ENCODE measurements at places on chromosomes 1 and 21.

DNA sequence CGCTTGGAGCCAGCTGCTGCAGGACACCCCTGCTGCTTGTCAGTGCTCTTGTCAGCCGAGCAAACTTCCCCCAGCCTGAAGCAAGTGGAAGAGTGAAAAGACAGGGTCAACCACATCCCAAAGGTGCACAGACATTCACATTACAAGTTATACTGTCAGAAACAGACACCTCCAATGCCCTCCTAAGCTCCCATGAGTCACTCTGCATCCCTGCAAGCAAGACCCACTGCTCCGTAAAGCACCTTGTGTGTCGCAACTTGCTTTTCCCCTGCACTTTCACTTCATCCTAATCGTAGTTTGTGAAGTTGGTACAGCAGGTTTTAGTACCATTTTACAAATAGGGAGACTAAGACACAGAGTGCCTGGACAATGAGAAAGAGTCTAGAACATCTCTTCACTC is 51.1 kb downstream of the KCNH1 start:
- no peak for DNase-seq

DNA sequence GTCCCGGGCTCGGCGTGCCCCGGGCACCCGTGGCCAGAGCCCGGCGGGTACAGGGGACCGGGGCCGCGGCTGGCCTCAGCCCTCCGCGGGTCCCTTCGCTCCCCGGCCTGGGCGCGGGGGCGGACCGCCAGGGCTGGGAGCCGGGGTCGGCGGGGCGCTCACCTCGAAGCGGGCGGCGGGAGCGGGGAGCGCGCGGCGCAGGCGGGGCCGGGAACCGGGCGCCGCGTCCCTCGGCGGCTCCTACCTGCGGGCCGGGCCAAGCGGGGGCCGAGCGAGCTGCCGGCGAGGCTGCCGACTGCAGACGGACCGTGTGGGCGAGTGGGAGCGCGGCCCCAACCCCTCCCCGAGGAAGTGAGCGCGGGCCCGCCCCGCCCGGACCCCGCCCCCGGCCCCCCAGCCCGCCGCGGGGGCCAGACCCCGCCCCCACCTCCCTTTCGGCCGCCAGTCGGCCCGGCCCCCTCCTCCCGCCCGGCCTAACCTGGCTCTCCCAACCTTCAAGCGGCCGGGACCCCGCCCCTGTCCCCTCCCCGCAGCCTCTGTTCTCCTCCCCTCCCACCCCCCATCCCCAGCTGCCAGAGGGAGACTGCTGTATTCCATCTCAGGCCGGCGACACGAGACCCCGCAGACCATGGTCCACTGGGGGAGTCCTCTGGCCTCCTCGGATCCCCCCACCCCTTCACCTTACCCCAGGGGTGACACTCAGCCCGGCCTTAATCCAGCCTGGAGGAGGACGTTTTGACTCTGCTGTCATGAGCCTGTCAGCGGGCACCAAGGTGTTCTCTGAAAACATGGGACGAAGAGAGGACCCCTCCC is at the start of gene FHL3:
FHL3 (minus strand) TSS at position 320 of the 813 bp plus-strand sequence. CDS start 6,102 bp downstream, outside the sequence.
- peak; percentile 42 for DNase-seq

DNA sequence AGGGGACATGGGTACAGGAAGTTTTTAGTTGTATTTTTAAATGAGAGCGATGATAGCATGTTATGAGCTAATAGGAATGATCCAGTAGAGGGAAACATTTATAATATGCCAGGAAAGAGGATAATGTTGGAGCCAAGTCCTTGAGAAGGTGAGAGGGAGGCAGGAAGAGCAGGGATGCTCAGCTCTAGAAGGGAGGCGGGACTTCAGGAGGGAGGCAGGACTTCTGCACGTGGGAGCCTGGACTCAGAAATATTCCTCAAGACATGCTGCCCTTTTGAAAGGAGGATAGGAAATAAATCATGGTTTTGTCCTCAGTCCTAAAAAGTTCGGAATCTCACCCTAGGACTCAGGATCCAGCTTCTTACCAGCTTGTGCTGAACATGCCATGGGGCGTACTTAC is 5.9 kb downstream of the ADARB1 start:
- no peak for DNase-seq

GRCh38 chr1:205786601-205787000 is 11.3 kb upstream of the RAB29 start:
- no peak for DNase-seq

DNA sequence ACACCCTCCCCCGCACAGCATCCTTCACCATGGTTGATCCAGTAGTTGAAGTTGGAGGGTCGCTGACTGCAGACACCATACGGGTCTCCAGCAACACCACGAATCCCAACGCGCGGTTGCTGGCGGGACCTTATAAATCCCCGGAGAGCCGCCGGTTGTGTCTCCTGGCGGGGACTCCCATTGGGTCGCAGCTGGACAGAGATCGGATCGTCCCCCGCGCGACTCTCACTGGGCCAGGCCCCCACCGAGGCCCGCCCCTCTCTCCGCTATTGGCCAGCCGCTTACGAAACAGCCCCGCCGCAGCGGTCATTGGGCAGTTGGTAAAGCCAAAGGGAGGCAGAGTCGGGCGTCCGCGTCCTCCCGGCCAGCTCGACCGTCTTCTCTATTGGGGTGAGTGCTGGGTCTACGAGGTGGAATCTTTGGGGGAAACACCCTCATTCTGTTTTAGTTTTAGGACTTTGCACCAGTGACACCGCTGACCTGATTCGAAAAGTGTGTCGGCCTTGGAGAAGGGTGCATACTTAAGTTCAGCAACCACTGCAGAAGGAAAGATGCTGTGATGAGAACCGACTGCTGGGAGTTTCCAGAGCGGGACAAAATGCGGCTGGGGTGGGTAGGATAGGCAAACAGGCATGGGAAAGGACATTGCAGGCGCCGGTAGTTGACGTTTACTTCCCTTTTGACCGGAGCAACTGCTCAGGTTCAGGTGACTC is 27.4 kb downstream of the RABIF start:
- DNase-seq, result peak; percentile 80

DNA sequence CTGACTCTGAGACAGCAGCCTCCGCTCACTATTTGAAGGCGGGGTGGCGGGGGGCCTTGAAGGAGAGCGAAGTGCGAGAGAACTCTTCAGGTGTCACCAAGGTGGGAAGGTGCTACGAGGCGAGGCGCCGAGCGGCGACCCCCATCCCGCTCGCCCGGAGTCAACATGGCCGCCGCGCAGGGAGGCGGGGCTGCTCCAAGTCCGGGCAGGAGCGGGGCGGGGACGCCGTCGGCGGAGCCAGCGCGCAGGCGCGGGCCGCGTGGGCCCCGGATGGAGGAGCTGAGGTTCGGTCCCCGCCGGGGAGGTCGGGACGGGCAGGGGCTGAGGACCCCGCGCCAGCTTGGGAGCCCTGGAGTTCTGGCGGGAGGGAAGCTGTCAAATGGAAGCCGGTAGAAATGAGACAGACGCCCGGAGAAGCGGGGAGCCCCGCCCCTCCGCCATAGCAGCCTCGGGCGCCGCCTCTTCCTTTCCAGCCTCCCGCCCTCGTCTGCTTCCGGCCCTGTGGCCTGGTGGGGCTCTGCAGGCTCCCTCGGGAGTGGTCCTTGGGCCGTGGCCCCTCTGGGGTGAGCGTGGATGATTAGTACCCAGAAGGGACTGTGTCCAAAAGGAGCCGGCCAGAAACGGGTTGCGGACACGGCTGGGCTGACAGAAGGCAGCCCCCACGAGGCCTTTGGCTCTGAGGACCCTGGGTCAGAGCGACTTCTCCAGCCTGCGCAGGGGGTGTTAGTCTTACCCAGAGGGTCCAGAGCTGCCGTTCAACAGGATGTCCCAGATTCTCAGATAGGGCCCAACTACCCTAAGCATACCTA is at the start of gene PIGV:
PIGV (plus strand) TSS at position 245 of the 809 bp plus-strand sequence. CDS start 2,866 bp downstream, outside the sequence.
- peak; percentile 80 for DNase-seq

DNA sequence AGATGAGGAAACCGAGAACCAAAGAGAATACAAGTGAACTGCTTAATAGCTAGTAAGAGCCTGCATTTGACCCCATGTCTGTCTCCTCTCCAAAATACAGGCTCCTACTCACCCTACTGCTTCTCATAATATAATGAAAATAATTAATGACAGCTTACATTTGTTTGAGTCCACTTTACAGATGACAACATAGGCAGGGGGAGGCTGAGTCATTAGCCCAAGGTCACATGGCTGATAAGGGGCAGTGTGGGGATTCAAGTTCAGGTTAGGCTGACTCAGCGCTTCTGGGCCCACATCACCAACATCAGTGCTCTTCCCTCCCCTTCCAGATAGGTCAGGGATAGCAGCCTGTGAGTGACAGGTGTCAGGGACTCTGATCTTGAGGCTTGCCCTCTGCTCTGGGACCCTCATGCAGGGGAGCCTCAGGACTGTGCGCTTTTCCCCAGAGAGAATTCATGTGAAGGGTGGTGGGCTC is 16.2 kb downstream of the AZIN2 start:
- no peak for DNase-seq

DNA sequence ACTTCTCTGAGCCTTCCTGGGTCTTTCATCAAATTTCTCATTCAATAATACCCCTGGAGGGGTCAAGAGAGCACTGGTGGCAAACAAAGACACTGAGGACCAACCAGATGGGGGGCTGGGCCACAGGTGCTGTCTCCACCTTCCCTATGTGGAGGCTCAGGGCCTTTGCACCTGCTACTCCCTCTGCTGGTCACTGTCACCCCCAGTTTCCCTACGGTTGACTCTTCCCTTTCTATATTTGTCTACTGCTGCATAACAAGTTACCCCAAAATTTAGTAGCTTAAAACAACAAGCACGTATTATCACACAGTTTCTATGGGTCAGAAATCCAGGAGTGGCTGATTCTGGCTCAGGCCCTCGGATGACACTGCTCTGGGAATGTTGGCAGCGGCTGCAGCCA is 138.8 kb upstream of the RUNX3 start:
- no peak for DNase-seq

GRCh38 chr1:2072109-2072806 is 22.0 kb downstream of the PRKCZ start:
- no peak for DNase-seq

- no peak for DNase-seq
These were observed 5.6 kb downstream of the WNT9A start for GRCh38 chr1:227942021-227942715.

DNA sequence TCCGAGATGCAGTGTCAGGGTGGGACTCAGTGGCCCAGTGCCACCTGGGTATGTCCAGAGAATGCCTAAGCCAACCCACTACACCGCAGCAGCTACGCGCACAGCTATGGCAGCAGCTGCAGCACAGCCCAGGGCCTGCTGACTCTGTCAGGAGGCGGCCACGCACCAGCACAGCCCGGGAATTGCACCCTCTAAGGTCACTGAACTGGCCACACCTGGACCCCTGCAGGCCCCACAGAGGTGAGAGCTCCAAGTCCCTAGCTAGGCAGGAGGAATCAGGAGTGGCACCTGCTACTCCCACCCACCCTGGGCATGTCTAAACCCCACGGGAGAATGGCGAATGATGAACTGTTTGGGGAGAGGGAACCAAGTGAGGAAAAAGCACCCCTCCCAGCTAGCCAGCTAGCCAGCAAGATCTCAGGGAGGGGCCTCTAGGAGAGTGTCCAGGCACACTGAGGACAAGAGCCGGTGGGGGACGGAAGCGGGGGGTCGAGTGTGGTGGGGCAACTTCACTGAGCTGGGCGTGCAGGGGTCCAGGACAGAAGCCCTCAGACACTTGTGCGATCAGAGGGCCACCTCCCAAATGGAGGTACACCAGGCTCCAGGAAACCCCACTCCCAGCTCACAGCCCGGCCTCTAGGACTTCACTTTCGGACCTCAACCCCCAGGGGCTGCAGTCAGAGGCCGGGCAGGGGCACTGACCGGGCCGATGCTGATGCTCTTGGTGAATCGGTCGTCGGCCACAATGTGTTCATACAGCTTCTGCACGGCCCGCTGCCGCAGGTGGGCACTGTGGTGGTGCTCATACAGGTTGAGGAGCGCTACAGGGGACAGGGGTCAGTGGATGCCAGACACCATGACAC is 13.9 kb downstream of the LSS start:
- no peak for DNase-seq

GRCh38 chr1:214396330-214396729 is 115.4 kb downstream of the SMYD2 start:
- DNase-seq, result no peak

GRCh38 chr1:168344517-168344916 is 63.8 kb downstream of the TBX19 start:
- DNase-seq, result no peak

DNA sequence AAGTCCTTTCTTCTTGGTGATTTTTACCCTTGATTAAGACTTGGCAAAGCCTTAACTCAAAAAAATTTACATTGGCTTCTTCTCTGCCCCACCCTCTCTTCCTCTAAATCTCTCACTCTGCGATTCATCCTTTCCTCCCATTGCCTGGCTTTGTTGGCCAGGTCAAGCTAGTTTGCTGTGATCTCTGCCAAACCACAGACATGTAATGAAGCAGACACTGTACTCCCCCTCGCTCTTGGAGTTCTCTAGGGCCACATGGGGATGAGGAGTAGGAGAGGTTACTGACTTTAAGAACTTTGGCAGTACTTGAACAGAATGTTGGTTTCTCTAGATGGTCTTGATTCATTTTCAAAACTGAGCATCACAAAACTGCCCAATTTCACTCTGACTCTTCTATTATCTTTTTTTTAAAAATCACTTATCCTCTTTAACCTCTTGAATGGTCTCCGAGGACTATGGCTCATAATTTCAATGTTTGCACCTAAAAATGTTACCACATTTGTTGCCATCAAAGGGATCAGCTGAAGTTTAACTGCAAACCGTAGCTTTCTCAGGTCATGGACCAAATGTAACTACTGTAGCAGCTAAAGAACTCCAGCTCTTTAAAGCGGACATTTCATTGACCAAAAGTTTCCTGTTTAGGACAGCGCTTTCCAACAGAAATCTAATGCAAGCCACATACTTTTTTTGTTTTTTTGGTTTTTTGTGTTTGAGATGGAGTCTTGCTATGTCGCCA is 62.7 kb upstream of the IPO9 start:
- peak; percentile 97 for DNase-seq

GRCh38 chr21:35783721-35784120 is 276.6 kb downstream of the SETD4 start:
- no peak for DNase-seq

- peak; percentile 71 for DNase-seq
These were observed 15.7 kb upstream of the GLIS1 start for GRCh38 chr1:53754484-53755312.

- no peak for DNase-seq
These were observed 45.7 kb upstream of the PLPPR4 start for GRCh38 chr1:99218572-99218971.

- DNase-seq, result peak; percentile 76
These were observed 10.9 kb downstream of the IER5 start for GRCh38 chr1:181099152-181100014.

DNA sequence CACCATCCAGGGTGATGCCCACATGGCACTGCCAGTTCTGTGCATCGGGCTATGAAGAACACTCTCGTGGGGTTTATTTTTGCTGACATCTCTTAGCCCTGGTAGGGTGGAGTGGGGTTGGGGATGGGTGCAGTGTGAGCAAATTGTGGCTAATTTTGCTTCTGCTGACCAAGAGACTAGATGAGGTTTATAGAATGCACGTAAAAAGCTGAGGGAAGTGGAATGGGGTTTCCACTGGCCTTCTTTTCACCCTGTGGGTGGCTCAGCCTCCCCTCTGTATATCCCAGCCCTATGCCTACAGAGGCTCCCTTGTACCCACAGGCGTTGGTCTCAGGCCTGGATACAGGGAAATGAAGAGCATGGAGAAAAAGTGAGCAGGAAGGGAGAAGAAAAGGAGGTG is 44.1 kb upstream of the RAB4A start:
- DNase-seq, result no peak
